ENCODE measurements at places on chromosomes 12 and 14. TPM values are rescaled to one million over a fixed set of nuclear protein-coding genes. Genes with fewer than 3 reads are reported as not detected.
A peak's percentile ranks its signal among the peaks of the same experiment; 100 is the strongest.

VWF gene
- total RNA-seq: 655 TPM

GRCh38 chr14:32341947-32342846 is 13.1 kb downstream of the AKAP6 start:
- DNase-seq: no peak

NGB gene
- not detected for total RNA-seq

EIF2B1 gene
- total RNA-seq: 37.1 TPM

C12orf50 gene
- total RNA-seq: 0.27 TPM

DNA sequence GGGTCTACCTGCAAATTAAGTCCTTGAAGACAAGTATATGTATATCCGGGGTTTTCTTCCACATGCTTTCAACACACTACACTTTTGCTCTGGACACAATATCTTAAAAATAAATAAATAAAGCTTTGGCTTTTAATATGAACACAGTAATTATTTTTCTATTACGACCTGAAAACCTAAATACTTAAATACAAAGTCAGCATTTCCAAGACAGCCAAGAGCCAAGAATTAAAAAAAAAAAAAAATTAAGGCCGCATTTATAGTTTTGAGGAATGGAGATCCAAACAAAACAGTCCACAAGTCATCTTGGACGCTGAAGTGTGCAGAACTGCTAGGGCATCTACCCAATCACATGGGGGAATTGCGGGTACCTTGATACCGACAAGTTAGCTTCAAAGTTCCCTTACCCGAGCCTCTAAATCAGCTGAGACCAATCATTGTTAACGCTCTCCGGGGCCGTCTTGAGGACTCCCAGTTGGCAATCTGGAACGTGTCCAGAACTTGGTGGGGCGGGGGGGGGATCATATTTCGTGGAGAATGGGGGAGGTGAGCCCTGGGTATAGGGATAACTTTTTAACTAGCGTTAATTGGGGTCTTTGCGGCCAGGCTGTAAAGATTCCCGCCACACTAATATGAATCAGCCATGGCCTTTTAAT is 731 bp upstream of the PCNX4 start:
- DNase-seq: peak; percentile 67

DNA sequence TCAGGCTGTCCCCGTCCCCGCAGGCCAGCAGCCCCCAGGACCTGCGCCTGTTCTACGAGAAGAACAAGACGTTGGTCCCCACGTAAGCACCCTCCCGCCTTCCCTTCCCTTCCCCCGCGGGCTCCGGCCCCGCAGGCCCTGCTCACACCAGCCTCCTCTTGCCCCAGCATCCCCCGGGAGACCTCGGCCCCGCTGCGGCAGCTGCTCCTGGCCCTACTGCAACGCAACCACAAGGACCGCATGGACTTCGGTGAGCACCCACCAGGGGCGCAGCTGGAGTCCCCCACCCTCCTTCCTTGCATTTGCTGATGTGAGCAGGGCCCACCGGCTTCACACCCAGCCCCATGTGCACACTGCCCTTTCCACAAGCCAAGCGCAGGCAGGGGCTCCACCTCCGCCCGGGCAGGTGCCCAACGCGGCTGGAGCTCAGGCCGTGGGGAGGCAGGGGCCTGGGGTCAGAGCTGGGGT is 15.4 kb downstream of the ULK1 start:
- DNase-seq: no peak

DNA sequence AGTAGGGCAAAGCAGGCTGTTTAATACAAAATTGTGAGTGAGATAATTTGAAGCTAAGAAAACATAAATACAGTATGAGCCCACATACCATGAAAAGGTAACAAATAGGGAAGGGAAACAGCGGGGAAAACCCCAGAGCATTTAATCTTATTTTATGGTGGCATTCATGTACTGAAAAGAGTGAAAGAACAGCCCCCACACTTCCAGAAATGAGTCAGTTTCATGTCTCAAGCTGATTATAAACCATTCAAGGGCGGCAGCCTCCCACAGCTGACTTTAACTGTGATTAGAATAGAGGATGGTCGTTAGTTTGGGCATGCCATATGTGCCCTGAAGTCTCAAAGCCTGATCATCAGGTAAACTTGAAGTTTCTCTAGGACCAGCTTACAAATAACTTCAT is 64.5 kb downstream of the FOXG1 start:
- DNase-seq: no peak

GRCh38 chr12:103765322-103765721 is 75.7 kb downstream of the NT5DC3 start:
- DNase-seq: no peak

- no peak for DNase-seq
Observed at GRCh38 chr12:127911291-127911690, 355.7 kb upstream of the TMEM132C start.

- DNase-seq: no peak
Observed at GRCh38 chr12:31951939-31952338, 7.3 kb upstream of the RESF1 start.

PHLDA1 gene
- 34.2 TPM for total RNA-seq

DNA sequence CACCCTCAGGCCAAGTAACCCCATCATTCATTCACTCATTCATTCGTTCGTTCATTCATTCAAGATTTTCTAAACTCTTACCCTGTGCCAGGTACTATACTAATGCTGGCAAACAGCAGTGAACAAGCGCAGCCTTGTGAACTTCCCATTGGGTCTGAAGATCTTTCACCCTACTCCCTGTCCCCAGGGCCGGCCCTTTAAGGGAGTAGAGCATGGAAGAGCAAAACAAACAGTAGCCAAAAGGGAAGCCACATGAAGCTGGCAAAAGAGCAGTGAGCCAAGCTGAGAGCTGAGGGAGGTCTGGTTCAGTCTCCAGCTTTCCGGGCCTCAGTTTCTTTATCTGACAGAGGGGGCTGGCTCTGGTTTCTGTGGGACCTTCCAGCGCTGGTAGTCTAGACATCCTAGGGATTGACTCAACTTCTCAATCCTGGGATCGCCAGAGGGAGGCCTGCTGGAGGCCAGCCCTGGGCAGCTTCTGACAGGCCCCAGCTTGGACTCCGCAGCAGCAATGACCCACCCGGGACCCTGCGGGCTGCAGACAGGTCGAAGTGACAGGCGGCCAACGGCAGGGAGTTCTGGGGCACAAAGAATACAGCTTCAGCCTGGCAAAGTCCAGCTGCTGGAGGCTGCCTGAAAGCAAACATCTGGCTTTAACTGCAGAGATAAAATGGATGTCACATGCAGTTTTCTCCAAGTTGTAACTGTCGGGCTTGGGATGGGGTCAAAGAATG is 27.1 kb downstream of the ACTN1 start:
- no peak for DNase-seq

DNA sequence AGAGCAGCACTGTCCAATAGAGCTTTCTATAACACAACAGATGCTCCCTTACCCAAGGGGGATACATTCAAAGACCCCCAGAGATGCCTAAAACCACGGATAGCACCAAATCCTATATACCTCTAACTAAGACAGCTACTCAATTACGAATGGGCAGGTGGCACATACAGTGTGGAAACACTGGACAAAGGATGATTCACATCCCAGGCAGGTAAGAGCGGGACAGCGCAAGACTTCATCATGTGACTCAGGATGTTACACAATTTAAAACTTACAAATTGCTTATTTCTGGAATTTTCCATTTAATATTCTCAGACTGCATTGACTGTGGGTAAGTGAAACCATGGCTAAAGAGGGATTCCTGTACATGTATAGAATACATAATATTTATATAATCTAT is 5.5 kb upstream of the HCFC2 start:
- no peak for DNase-seq

DNA sequence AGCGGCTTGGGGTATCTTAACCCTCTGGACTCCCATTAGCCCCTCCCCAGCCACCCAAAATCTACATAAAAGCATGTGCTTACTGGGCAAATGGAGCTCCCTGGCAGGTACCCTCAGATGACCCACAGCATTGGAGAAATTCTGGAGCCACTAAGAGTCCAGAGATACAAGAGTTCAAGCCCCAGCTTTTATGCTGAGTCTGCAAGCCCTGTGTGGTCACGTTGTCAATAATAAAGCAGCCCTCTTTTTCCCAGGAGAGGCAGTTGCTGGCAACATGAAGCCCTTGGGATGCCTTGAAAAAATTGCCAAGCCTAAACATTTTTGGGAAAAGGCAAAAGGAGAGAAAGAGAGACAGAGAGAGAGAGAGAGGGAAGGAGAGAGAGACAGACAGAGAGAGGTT is 83.4 kb downstream of the RBM19 start:
- DNase-seq: no peak

DNA sequence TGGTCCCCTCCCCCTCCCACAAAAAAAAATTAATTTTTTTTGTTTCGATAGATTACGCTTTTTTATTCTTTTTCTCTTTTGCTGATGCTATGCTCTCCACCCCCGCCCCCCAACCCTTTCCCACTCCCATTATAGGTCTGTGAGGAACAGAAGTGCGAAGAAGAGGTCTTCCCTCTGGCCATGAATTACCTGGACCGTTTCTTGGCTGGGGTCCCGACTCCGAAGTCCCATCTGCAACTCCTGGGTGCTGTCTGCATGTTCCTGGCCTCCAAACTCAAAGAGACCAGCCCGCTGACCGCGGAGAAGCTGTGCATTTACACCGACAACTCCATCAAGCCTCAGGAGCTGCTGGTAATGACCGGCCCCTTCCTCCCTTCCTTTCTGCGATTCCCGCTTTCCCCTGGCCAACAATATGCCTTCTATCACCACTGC is 2.3 kb downstream of the CCND2 start:
- DNase-seq: no peak

DNA sequence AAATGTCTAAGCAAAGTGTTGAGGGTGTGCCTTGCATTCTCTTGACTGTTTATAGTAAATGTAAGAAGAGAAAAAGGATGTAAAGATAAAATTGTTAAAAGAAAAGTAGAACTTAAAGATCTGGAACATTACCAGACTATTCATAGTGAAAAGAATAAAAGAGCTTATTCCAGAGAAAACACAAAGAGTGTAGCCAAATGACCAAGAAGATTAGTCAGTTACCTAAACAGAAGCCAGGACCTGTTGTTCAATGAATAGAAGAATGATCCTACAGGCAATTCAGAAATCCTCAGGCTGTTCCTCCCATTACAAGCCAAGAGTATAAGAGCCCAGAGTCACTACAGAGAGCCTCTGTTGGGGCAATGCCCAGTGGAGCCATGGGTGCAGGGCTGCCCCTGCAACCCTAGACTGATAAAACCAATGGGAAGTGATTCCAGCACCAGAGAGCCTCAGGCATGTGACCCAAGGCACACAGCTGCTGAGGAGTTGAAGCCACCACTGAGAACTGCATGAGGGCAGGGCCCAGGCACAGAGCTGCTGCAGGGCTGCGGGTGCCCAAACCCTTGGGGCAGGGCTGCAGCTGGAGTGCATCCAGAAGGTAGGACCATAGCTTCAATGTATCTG is 91.1 kb upstream of the SLC38A4 start:
- no peak for DNase-seq

CPM gene
- total RNA-seq: 32.5 TPM

- DNase-seq: no peak
Observed at GRCh38 chr12:9745199-9745598, 12.3 kb upstream of the CLECL1 start.

GRCh38 chr12:106975993-106976658 is 10.8 kb downstream of the MTERF2 start:
- no peak for DNase-seq

GRCh38 chr14:31170411-31170810 is 37.2 kb downstream of the HECTD1 start:
- no peak for DNase-seq

HCAR1 gene
- 1.4 TPM for total RNA-seq

- DNase-seq: peak; percentile 30
Observed at GRCh38 chr12:34396861-34397590, 374.7 kb downstream of the ALG10 start.

PLEKHH1 gene
- 6.1 TPM for total RNA-seq

- DNase-seq: no peak
Observed at GRCh38 chr12:56103066-56103711, 1.2 kb upstream of the PA2G4 start.

ADAM20 gene
- total RNA-seq: 3.6 TPM

TAS2R43 gene
- total RNA-seq: 1.7 TPM

- no peak for DNase-seq
Observed at GRCh38 chr12:26379777-26380467, 184.5 kb downstream of the SSPN start.

DNA sequence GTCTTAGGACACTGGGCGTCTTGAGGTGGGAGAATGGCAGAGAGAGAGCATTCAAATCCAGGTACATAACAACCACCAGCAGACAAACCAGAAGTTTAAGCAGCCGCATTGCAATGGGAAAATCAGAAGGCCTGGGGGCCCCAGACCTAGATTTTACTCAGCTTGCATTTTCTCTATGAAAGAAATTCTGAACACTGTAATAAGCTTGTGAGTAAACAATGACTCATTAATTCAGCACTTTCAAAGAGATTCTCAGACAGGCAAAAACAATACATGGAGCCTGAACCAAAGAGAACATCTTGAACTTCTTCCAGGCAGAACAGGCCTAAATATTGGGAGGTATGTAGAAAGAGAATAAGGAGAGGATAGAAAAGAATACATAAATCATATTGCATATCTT is 69.8 kb upstream of the IFNG-AS1 start:
- DNase-seq: no peak

- DNase-seq: no peak
Observed at GRCh38 chr12:2845280-2845679, 10.4 kb upstream of the NRIP2 start.

DNA sequence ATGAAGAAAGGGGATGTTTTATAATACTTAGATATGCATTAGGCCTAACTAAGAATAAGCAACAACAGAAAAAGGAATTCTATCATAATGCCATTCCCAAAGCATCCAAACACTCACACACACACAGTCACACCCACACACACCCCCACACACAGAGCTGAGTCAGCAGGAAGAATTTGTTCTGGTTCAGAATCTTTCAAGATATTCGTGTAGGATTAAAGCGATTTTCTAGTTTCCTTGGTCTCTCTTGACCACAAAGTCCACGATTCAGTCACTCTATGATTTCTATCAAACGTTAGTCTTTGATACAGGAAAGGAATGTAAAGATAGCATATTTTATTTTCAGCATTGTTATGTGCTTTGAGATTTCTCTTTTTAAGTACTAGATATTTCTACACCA is 382.6 kb upstream of the DCN start:
- no peak for DNase-seq

C14orf119 gene
- 32.2 TPM for total RNA-seq

DNAI7 gene
- 1.0 TPM for total RNA-seq

- DNase-seq: no peak
Observed at GRCh38 chr12:104551313-104551931, 94.7 kb downstream of the CHST11 start.

GRCh38 chr14:69170839-69171238 is 17.9 kb upstream of the DCAF5 start:
- no peak for DNase-seq

GMPR2 gene
- total RNA-seq: 52.0 TPM

BEGAIN gene
- 12.3 TPM for total RNA-seq

Measured in sciatic nerve (tissue), 2 donors.